Ascending aorta (tissue), 2 donors: ENCODE measurements at places on chromosomes 7 and 10. TPM values are rescaled to one million over a fixed set of nuclear protein-coding genes. Genes with fewer than 3 reads are reported as not detected.
A peak's percentile ranks its signal among the peaks of the same experiment; 100 is the strongest.

DNA sequence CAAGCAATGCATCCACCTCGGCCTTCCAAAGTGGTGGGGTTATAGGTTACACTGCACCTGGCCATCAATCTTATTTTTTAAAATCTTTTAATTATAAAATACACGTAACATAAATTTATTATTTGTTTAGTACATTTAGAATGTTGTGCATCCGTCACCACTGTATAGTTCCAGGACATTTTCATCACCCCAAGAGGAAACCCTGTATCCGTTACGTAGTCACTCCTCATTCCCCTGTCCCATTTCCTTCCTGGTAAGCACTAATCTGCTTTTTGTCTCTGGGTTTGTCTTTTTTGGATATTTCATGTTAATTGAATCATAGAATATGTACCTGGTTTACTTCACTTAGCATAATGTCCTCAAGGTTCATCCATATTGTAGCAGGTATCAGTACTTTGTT, 51.2 kb downstream of the MAPK8 start:
- no peaks in the 10 kb centered on the region for H3K4me1 ChIP-seq
- DNase-seq, result no peak
- no peak overlapping the region for H3K4me3 ChIP-seq
- no peaks in the 10 kb centered on the region for H3K27me3 ChIP-seq

GRCh38 chr7:141291541-141291940, 217.7 kb downstream of the TMEM178B start:
- H3K27ac ChIP-seq, result no peak overlapping the region
- no peak for DNase-seq
- no peaks in the 10 kb centered on the region for H3K27me3 ChIP-seq
- no peaks in the 10 kb centered on the region for H3K4me1 ChIP-seq

ERVW-1 gene
- total RNA-seq, result not detected

GRCh38 chr7:75596727-75597614, 104.9 kb downstream of the SPDYE5 start:
- H3K36me3 ChIP-seq, result peaks cover 37% of the 10 kb centered on the region
- H3K4me1 ChIP-seq, result peaks cover 4% of the 10 kb centered on the region
- H3K4me3 ChIP-seq, result no peak overlapping the region
- no peak overlapping the region for H3K27ac ChIP-seq
- DNase-seq, result no peak

- H3K27ac ChIP-seq, result no peak overlapping the region
- H3K4me3 ChIP-seq, result no peak overlapping the region
- DNase-seq, result no peak
- H3K36me3 ChIP-seq, result no peaks in the 10 kb centered on the region
- H3K4me1 ChIP-seq, result no peaks in the 10 kb centered on the region
- no peaks in the 10 kb centered on the region for H3K27me3 ChIP-seq
Measured at GRCh38 chr7:155341463-155341983, 43.8 kb downstream of the INSIG1 start.

GRCh38 chr10:122648599-122649428, 50.8 kb downstream of the C10orf120 start:
- no peak overlapping the region for H3K4me3 ChIP-seq
- DNase-seq, result no peak
- no peaks in the 10 kb centered on the region for H3K36me3 ChIP-seq
- no peaks in the 10 kb centered on the region for H3K27me3 ChIP-seq
- H3K27ac ChIP-seq, result no peak overlapping the region

- no peak overlapping the region for H3K27ac ChIP-seq
- no peaks in the 10 kb centered on the region for H3K36me3 ChIP-seq
- no peaks in the 10 kb centered on the region for H3K27me3 ChIP-seq
- DNase-seq, result no peak
Measured at GRCh38 chr7:77655356-77655755, 40.9 kb upstream of the RSBN1L start.

RBP4 gene
- 58.0 TPM for total RNA-seq

GRCh38 chr10:74337330-74338016, 186.5 kb downstream of the ADK start:
- no peak for DNase-seq
- no peaks in the 10 kb centered on the region for H3K36me3 ChIP-seq
- no peaks in the 10 kb centered on the region for H3K27me3 ChIP-seq

DNA sequence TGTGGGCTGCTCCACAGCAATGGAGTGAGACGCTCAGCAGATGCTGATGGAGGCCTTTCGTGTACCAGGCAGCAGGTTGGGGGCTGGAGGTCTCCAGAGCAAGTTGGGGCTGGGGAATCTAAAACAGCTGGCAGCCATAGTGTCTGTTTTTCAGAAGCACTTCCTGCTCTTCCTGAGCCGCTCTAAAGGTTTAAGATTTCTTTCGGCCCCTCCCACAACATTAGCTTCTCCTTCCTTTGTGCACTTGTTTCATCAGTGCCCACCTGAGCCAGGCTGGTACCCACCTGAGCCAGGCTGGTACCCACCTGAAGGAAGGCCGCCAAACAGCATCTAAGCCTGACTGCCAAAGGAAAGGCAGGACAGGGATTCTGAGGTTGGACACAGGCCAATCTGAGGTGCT, 18.4 kb upstream of the WAPL start:
- DNase-seq, result no peak
- H3K4me1 ChIP-seq, result no peaks in the 10 kb centered on the region
- H3K27ac ChIP-seq, result no peak overlapping the region
- no peaks in the 10 kb centered on the region for H3K27me3 ChIP-seq
- H3K4me3 ChIP-seq, result no peak overlapping the region

DNA sequence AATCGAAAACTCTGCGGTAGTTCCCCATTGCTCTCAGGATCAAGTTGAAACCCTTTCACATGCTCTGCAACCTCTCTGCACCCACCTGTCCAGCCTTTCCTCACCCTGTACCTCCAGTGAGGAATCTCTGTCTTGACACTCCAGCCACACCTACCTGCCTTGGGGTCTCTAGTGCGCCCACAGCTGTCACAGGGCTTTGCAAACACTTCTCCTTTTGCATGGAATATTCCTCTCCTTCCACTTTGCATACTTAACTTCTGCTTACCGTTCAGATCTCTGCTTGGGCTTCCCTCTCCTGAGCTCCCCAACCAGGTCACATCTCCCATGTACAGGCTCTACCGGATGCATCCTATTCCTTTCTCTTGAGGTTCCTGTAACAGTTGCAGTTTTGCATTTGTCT, 6.6 kb upstream of the ZYX start:
- DNase-seq, result no peak
- H3K27me3 ChIP-seq, result no peaks in the 10 kb centered on the region
- no peak overlapping the region for H3K27ac ChIP-seq
- no peaks in the 10 kb centered on the region for H3K4me1 ChIP-seq
- H3K36me3 ChIP-seq, result no peaks in the 10 kb centered on the region

TLX1 gene
- not detected for total RNA-seq

DNA sequence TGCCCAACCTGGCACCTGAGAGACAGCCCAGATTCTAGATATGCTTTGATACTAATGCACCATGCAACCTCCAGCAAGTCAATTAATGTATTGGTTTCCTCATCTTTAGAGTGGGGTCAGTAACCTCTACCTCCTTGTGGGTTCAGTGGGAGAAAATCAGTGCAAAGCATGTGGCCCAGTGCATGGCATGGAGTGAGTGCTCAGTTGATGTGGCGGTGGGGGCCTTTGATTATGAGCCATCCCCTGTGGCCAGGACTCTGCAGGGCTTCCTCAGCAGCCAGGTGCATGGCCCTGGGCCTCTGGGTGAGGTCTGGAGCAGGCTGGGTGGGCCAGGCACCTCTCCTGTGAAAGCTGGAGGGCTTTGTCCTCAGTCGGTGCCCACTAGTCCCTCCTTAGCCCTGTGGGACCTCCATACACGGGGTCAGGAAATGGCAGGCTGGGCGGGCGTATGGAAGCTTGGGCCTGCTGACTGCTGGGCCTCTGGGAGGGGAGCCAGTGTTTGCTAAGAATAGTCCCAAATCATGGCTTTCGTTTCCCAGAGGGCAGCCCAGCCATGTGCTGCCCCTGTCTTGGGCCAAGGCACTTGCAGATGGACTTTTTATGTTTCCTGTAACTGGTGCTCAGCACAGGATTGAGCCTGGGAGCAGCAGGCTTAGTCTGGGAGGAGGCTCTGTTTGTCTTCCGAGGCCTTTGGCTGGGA, 3.4 kb downstream of the PALD1 start:
- no peaks in the 10 kb centered on the region for H3K27me3 ChIP-seq
- no peaks in the 10 kb centered on the region for H3K36me3 ChIP-seq
- no peak overlapping the region for H3K4me3 ChIP-seq
- DNase-seq, result peak; percentile 83
- peaks cover 38% of the 10 kb centered on the region for H3K4me1 ChIP-seq

GRCh38 chr7:64618785-64619456, 47.0 kb upstream of the ZNF107 start:
- no peak overlapping the region for H3K27ac ChIP-seq
- H3K4me3 ChIP-seq, result no peak overlapping the region
- no peaks in the 10 kb centered on the region for H3K4me1 ChIP-seq
- H3K27me3 ChIP-seq, result no peaks in the 10 kb centered on the region

DNA sequence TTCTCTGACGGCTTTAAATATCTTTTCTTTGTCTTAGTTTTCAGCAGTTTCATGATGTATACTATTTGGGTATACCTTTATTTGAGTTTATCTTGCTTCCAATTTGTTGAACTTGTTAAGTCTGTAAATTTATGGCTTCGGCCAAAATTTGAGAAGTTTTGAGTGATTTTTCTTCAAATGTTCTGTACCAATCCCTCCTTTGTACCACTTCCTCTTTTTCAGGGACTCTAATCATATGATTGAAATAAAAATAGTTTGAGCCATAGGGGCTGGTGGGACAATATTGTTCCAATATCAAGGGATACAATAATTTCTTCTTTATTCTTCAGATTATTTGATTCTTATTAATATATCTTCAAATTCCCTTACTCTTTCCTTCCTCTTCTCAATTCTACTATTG, 43.1 kb upstream of the CTTNBP2 start:
- H3K4me1 ChIP-seq, result no peaks in the 10 kb centered on the region

GRCh38 chr10:11013836-11014235, 3.8 kb upstream of the CELF2 start:
- DNase-seq, result no peak
- H3K4me3 ChIP-seq, result no peak overlapping the region
- no peaks in the 10 kb centered on the region for H3K4me1 ChIP-seq

GRCh38 chr10:101000127-101000914, 713 bp downstream of the LZTS2 start:
- peak overlapping the region; percentile 99 for H3K27ac ChIP-seq
- H3K4me1 ChIP-seq, result peaks cover 23% of the 10 kb centered on the region
- peaks cover 29% of the 10 kb centered on the region for H3K36me3 ChIP-seq
- H3K27me3 ChIP-seq, result no peaks in the 10 kb centered on the region

- H3K4me1 ChIP-seq, result no peaks in the 10 kb centered on the region
- H3K4me3 ChIP-seq, result no peak overlapping the region
- H3K27ac ChIP-seq, result no peak overlapping the region
- no peaks in the 10 kb centered on the region for H3K27me3 ChIP-seq
- H3K36me3 ChIP-seq, result no peaks in the 10 kb centered on the region
- no peak for DNase-seq
Measured at GRCh38 chr7:12703881-12704280, 16.4 kb downstream of the ARL4A start.

DNA sequence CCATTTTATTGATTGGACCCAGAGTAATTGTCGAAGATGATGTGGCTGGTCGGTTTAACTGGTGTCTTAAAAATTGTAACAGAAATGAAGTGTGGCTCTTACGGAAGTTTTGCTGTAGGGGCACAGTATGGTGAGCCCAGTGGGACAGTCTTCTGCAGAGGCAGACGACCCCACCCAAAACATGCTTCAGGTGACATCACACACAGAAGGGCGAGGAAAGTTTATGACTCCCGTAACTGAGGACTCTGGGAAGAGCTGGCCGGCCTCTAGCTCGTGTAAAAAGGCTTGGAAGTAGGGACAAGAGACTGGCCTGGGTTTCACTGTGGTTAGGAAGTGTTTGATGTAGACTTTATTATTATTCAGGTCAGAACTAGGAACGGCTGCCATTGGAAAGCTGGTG, 73.3 kb downstream of the HTR5A start:
- no peaks in the 10 kb centered on the region for H3K27me3 ChIP-seq
- no peaks in the 10 kb centered on the region for H3K4me1 ChIP-seq
- no peaks in the 10 kb centered on the region for H3K36me3 ChIP-seq
- no peak for DNase-seq
- no peak overlapping the region for H3K4me3 ChIP-seq

- no peak overlapping the region for H3K4me3 ChIP-seq
- H3K27ac ChIP-seq, result no peak overlapping the region
- no peaks in the 10 kb centered on the region for H3K4me1 ChIP-seq
- no peaks in the 10 kb centered on the region for H3K36me3 ChIP-seq
- DNase-seq, result no peak
Measured at GRCh38 chr7:34675749-34676374, 17.8 kb downstream of the NPSR1 start.

DNA sequence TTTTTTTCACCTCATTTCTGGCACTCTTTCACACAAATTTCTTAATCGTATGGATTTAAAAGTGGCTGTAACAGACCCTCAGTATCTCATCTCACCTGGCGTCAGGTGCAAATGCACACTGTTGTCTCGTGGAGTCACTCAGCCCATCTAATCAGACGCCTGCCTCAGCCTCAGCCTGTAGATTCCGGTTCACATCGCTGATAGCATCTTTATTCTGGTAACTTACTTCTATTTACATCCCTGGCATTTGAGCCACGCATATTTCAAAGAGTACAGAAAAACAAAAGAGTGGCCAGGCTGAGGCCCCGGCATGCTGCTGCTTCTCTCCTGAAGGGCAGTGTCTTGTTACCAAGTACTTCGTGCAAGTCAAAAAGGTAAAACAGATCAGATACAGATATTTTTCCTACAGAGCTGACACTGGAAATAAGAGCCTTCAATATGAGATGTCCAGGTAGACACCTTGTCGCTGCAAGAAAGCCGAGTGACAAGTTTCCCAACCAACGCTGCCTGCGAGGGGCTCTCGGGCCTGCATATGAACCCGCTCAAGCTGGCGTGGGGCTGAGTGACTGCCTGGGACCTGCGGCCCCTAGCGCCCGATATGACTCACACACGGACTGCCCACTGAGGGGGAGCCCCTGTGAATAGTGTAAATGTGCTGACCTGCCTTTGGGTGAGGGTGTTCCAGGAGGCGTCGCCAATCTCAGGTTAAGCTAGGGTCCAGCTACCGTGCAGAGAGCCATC, 4.3 kb downstream of the VIPR2 start:
- H3K4me3 ChIP-seq, result no peak overlapping the region
- H3K4me1 ChIP-seq, result no peaks in the 10 kb centered on the region
- peaks cover 14% of the 10 kb centered on the region for H3K36me3 ChIP-seq
- H3K27ac ChIP-seq, result no peak overlapping the region
- H3K27me3 ChIP-seq, result no peaks in the 10 kb centered on the region

DNA sequence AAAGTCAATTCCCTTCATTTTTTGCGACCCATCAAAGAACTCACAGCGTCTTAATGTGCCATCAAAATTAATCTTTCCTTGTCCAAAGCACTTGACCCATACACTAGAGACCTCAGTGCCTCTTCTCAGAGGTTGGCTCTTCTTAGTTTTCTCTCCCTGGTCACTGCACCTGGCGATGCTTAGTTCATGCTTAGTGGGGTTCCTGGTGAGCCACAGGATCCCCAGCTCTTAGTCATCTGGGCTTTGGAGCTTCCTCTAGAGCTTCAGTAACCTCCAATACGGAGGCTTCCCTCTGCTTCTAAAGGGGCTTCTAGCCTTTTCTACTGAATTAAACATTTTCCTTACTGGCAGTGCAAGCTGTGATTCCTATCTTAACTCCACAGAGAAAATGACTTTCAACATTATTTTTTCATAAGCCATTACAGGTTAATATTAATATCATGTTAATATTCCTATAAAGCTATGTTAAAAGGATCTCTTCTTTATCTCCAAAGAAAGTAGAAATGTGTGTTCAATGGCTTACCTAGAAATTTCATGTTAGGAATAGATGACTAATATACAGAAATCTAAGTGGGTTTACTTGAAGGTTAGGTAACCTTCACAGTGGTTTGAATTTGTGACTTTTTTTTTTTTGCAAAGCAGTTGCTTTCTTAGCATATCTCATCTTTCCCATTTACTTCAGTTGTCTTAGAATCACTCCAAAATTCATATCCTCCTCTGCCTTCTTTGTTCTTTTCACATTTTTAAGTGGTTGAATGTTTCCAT, 295.2 kb downstream of the CAMK1D start:
- no peaks in the 10 kb centered on the region for H3K27me3 ChIP-seq
- H3K4me1 ChIP-seq, result no peaks in the 10 kb centered on the region
- H3K36me3 ChIP-seq, result no peaks in the 10 kb centered on the region
- no peak for DNase-seq
- H3K27ac ChIP-seq, result no peak overlapping the region
